ENCODE measurements at places on chromosomes 2 and 18. TPM values are rescaled to one million over a fixed set of nuclear protein-coding genes. Genes with fewer than 3 reads are reported as not detected.

- H3K27ac ChIP-seq, result no peak overlapping the region
- H3K4me3 ChIP-seq, result no peak overlapping the region
These were observed 347.5 kb downstream of the CELF4 start for GRCh38 chr18:37218022-37218590.

DNA sequence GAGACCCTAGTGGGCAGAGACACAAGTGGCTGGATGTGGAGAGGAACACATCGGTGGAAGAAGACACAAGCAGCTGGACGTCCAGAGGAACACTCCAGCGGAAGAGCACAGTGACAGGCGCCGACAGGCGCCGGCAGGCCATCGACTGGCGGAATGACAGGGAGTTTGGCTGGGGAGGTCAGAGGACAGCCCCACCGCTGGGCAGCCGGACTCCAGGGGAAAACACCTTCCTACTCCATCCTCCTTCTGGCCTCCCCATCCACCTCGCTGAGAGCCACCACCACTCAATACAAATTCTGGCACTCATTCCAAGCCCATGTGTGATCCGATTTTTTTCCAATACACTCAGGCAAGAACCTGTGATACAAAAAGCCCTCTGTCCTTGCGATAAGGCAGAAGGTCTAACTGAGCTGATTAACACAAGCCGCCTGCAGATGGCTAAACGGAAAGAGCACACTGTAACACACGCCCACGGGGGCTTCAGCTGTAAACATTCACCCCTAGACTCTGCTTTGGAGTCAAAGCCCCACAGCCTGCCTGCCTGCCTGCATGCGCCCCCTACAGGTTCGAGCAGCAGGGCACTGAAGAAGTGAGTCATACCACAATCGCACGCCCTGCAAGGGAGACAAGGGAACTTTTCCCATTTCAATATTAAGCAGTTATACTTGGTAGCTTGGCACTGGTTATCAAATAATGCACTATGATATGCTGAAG lies 50.2 kb upstream of the LRP1B start:
- no peaks in the 10 kb centered on the region for H3K36me3 ChIP-seq
- H3K4me1 ChIP-seq, result peaks cover 2% of the 10 kb centered on the region
- peak; percentile 11 for DNase-seq
- no peak overlapping the region for H3K4me3 ChIP-seq
- no peaks in the 10 kb centered on the region for H3K27me3 ChIP-seq

DNA sequence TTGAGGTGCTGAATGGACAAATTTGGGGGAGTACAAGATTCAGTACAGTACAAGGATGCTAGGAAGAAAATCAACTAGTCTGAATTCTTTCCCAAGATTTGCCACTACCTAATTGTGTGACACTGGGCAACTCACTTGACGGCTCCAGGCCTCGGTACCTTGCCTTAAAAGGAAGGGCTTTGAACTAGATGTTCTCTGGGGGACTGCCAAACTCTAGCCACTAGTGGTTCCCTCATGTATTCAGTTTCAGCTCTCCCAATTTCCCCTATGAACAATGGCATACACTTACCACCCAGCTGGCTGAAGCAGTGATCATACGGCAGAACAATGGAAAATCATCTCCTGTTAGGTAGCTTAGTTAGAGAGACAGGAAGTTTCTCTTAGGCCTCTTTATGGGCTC lies 73.4 kb downstream of the VWC2L start:
- no peak overlapping the region for H3K27ac ChIP-seq
- H3K4me1 ChIP-seq, result no peaks in the 10 kb centered on the region
- no peak overlapping the region for H3K4me3 ChIP-seq
- no peaks in the 10 kb centered on the region for H3K36me3 ChIP-seq
- no peak for DNase-seq

DNA sequence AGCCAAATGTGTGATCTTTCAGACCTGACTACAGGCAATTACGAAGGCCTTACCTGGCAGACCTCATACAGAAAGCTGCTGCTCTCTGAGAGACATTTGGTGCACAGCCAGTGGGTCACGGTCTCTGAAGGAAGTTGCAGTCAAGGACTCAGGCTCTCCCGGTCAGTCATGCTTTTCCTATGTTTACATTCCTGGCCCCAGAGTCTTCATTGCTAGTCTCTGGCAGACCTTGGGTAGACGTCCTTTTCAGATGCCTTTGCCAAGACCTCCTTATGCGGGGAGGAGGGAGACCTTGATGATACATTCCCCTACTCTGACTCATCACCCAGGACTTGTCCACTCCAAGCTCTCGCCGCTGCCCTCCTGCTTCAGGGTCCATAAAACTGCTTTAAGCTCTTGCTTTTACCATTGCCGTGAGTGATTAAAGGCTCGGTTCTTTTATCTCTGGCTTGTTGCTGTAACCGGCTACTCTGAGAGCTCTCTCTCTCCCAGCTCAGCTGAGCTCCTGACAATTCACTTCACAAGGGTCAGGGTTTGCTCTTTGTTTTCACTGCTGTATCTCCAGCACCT lies 62.0 kb upstream of the SLC35F5 start:
- no peak overlapping the region for H3K4me3 ChIP-seq
- H3K27me3 ChIP-seq, result no peaks in the 10 kb centered on the region
- no peaks in the 10 kb centered on the region for H3K36me3 ChIP-seq
- peak overlapping the region; percentile 36 for H3K27ac ChIP-seq
- peak; percentile 100 for DNase-seq

- H3K36me3 ChIP-seq, result no peaks in the 10 kb centered on the region
- DNase-seq, result no peak
- no peak overlapping the region for H3K4me3 ChIP-seq
- H3K27me3 ChIP-seq, result no peaks in the 10 kb centered on the region
These were observed 103.4 kb downstream of the DCDC2C start for GRCh38 chr2:3806730-3807129.

Gene RAB27B
- total RNA-seq, result 0.77 TPM

DNA sequence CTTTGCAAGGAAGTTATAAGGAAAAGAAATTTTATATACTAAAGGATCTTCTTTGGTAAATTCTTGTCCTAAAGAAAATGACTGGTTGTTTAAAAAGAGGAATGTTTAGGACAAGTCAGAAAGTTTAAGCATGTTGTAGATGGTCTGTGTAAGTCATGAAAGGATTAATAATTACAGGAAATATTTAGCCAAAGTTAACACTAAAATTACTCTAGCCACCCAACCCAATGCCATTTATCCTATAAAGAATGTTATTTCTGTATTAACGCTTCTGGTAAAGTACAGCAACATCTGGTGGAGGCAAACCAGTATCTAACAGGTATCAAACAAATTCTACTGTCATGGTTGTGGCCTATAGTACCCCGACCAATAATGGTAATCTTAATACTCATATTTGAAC lies 546.9 kb upstream of the PKDCC start:
- H3K4me3 ChIP-seq, result no peak overlapping the region
- H3K27me3 ChIP-seq, result no peaks in the 10 kb centered on the region
- no peaks in the 10 kb centered on the region for H3K4me1 ChIP-seq
- H3K36me3 ChIP-seq, result no peaks in the 10 kb centered on the region
- H3K27ac ChIP-seq, result no peak overlapping the region
- no peak for DNase-seq

DNA sequence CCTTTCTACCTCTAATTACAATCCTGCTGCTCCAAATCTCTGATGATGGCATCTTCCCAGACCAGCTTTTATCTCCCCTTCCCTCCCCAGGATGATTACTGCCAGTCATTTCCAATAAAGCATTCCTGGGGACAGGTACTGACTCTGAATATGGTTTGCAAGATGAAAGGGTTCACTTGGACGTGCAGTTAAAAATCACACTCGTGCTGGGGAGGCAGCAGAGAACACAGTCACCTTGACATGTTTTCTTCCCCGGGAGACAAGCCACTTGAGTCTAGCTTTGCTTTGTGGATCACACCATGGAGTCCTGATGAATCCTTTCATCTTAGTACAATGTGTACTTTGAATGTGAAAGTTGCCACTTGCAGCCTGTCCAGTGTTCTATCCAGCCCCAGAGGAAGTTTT lies 175.0 kb downstream of the ALPK2 start:
- DNase-seq, result no peak
- H3K4me1 ChIP-seq, result no peaks in the 10 kb centered on the region
- H3K4me3 ChIP-seq, result no peak overlapping the region

DNA sequence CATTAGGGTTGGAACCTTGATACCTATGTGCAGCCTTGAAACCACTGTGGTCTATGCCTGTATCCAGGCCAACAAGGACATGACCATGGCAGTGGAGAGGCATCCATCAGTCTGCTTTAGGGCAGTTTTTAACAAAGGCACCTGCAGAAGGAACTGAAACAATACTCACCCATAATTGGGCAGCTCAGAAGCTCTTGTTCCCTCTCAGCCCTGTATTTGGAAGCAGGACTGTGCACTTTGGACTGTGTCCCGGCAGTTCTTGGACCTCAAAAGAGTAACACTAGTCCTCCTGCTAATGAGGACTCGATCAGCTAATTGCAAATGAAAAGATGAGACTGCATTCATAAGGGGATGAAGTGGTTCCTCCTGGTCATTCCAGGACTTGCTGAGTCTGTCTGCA lies 500.2 kb upstream of the TNP1 start:
- H3K27me3 ChIP-seq, result no peaks in the 10 kb centered on the region
- DNase-seq, result no peak
- no peak overlapping the region for H3K27ac ChIP-seq
- peaks cover 19% of the 10 kb centered on the region for H3K4me1 ChIP-seq
- no peak overlapping the region for H3K4me3 ChIP-seq
- no peaks in the 10 kb centered on the region for H3K36me3 ChIP-seq

- H3K36me3 ChIP-seq, result no peaks in the 10 kb centered on the region
- no peak overlapping the region for H3K4me3 ChIP-seq
- DNase-seq, result peak; percentile 1
- H3K4me1 ChIP-seq, result no peaks in the 10 kb centered on the region
These were observed 567.1 kb upstream of the POU3F3 start for GRCh38 chr2:104286841-104287240.

GRCh38 chr2:28234807-28235206 lies 157.9 kb upstream of the FOSL2 start:
- no peak overlapping the region for H3K27ac ChIP-seq
- no peaks in the 10 kb centered on the region for H3K4me1 ChIP-seq
- no peak overlapping the region for H3K4me3 ChIP-seq
- DNase-seq, result no peak

DNA sequence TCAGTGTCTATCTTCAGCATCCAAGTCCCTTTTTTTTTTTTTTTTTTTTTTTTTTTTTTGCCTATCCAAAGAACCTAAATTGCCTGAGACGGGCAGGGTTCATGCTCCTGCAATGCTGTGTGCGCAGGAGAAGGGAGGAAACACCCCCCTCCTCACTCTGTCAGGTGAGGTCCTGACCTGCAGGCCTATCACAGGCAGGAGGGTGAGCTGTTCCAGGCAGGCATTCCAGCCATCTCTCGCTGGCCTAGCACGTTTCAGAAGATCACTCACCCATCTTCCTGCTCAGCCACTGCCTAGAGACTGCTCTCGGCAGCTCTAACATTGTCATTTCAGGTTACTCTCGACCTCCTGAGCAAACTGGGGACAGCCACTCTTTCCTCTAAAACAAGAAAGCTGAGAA lies 48.4 kb upstream of the LAPTM4A start:
- H3K4me1 ChIP-seq, result peaks cover 4% of the 10 kb centered on the region
- DNase-seq, result no peak
- H3K4me3 ChIP-seq, result no peak overlapping the region
- no peak overlapping the region for H3K27ac ChIP-seq

- H3K36me3 ChIP-seq, result no peaks in the 10 kb centered on the region
- no peaks in the 10 kb centered on the region for H3K27me3 ChIP-seq
- no peak for DNase-seq
- H3K4me3 ChIP-seq, result no peak overlapping the region
- H3K4me1 ChIP-seq, result no peaks in the 10 kb centered on the region
These were observed 103.1 kb downstream of the MSTN start for GRCh38 chr2:189959450-189959849.

- H3K4me1 ChIP-seq, result peaks cover 18% of the 10 kb centered on the region
- peaks cover 2% of the 10 kb centered on the region for H3K27me3 ChIP-seq
- DNase-seq, result peak; percentile 51
- peak overlapping the region; percentile 5 for H3K27ac ChIP-seq
- no peaks in the 10 kb centered on the region for H3K36me3 ChIP-seq
- H3K4me3 ChIP-seq, result no peak overlapping the region
These were observed 179.0 kb downstream of the KLHL29 start for GRCh38 chr2:23563673-23564614.

GRCh38 chr2:167423731-167424130 lies 535.5 kb downstream of the XIRP2 start:
- no peaks in the 10 kb centered on the region for H3K27me3 ChIP-seq
- no peak for DNase-seq
- no peaks in the 10 kb centered on the region for H3K4me1 ChIP-seq
- no peak overlapping the region for H3K27ac ChIP-seq
- H3K4me3 ChIP-seq, result no peak overlapping the region

Gene LHCGR
- total RNA-seq, result not detected

DNA sequence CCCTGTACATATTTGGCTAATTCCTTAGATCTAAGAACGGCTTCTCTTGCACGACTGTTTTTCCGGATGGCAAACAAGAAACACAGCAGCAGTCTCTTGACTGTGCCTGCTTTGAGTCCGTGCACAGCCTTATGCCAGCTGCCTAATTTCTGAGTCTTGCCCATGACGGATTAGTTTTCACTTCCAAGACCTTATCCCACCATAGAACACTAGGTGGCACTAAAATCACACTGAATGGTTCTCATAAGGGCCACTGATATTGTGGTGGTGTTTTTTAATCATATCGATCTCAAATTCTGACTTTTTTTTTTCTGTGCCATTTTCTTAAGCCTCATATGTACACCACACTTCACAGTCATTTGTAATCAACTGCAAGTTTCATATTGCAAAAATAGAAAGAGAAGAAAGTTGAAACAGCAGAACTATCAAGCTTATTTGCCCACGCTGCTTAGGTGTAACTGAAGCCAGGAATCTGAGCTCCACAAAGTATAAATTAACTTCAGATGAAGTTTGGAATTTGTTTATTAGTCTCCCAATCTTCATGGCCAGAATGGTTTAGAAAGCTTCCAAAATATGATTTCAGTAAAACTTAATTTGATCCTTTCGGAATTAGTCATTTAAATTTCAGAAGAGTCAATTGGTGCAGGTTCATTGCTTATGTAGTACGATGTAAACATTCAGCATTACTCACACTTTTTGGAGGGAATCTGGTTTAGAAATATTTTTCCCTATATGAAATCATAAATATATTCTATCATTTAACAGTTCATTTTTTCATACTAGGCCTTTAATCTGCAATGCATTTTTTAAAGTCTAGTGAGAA lies 45.5 kb upstream of the SCN7A start:
- no peaks in the 10 kb centered on the region for H3K4me1 ChIP-seq
- H3K27ac ChIP-seq, result no peak overlapping the region
- no peaks in the 10 kb centered on the region for H3K36me3 ChIP-seq
- H3K4me3 ChIP-seq, result peak overlapping the region; percentile 37
- peak; percentile 43 for DNase-seq

- peaks cover 2% of the 10 kb centered on the region for H3K4me1 ChIP-seq
- no peak overlapping the region for H3K4me3 ChIP-seq
- DNase-seq, result peak; percentile 41
- H3K27me3 ChIP-seq, result no peaks in the 10 kb centered on the region
- H3K27ac ChIP-seq, result no peak overlapping the region
These were observed 9.4 kb downstream of the REV1 start for GRCh38 chr2:99480390-99480789.

DNA sequence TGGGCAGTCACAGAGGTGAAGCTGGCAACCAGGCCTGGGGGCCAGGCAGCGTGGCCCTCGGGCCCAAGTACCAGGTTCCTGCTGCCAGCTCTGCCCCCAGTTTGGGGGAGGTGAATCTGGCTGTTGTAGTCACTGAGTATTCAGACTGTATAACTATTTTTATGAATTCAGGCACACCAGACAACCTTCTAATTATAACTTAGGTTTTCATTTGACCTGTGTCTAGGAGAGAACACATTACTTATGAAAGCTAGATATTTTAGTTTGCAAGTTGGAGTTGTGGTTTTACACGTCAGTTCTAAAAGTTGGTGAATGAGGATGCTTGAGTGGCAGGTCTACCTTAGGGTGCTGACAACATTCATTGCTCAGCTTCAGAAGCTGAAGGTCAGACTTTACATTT lies 71.7 kb downstream of the LIMS1 start:
- no peak for DNase-seq
- no peak overlapping the region for H3K27ac ChIP-seq
- H3K27me3 ChIP-seq, result no peaks in the 10 kb centered on the region
- no peaks in the 10 kb centered on the region for H3K36me3 ChIP-seq

Measured in fibroblast of lung (primary cell).